ENCODE measurements at places on chromosomes 5 and 9. TPM values are rescaled to one million over a fixed set of nuclear protein-coding genes. Genes with fewer than 3 reads are reported as not detected.
A peak's percentile ranks its signal among the peaks of the same experiment; 100 is the strongest.

The GABRA1 gene
- not detected for total RNA-seq

GRCh38 chr9:90967145-90967538 is 165.5 kb downstream of the SYK start:
- DNase-seq = no peak

- DNase-seq = no peak
Measured at GRCh38 chr5:82160948-82161347, 117.2 kb downstream of the RPS23 start.

The ZNF618 gene
- 60.6 TPM for total RNA-seq

GRCh38 chr9:127202461-127203169 is 62.0 kb upstream of the GARNL3 start:
- no peak for DNase-seq

DNA sequence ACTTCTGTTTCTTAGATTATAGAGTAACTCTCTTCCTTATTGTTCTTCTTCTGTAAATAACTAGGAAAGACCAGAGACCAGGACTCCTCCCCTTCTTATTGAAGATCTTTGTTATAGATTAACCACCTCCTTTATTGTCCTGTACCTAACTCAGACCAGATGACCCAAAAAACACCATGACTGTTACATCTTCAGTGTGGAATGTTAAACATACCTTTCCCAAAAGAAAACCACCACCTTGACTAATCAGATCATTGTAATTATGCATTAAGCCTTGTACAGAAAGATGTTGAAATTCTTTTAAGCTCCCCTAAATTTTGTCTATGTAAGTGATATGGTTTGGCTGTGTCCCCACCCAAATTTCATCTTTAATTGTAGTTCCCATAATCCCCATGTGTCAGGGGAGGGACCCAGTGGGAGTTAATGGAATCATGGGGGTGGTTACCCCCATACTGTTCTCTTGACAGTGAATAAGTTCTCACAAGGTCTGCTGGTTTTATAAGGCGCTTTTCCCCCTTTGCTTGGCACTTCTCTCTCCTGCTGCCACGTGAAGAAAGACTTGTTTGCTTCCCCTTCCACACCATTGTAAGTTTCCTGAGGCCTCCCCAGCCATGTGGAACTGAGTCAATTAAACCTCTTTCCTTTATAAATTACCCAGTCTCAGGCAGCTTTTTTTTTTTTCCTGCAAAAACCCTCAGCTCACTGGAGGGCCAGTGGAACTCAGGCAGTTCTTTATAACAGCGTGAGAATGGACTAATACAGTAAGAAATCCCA is 26.3 kb downstream of the ARSB start:
- DNase-seq = peak; percentile 37

DNA sequence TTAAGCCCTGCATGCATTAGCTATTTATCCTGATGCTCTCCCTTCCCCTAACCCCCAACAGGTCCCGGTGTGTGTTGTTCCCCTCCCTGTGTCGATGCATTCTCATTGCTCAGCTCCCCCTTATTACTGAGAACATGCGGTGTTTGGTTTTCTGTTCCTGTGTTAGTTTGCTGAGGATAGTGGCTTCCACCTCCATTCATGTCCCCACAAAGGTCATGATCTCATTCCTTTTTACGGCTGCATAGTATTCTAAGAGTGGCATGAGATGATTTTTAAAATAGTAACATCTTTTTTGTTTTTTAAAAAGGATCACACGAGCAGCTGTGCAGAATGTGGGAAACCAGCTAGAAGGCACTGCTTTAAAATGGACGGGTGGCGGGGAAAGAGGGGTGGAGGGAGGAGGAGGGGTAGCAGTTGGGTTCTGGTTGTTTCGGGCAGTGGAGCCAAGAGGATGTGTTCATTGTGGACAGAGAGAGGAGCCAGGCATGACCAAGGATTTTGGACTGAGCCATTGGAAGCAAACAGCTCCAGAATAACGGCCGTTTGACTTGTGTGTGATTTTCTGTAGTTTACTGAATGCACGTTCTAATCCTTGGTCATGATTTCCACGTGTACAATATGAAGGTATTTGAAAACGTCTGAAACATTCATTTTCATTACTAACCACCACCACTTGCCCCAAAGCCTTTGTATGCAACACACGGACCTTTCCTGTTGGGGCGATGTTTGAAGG is 1.7 kb upstream of the TENT4A start:
- no peak for DNase-seq

DNA sequence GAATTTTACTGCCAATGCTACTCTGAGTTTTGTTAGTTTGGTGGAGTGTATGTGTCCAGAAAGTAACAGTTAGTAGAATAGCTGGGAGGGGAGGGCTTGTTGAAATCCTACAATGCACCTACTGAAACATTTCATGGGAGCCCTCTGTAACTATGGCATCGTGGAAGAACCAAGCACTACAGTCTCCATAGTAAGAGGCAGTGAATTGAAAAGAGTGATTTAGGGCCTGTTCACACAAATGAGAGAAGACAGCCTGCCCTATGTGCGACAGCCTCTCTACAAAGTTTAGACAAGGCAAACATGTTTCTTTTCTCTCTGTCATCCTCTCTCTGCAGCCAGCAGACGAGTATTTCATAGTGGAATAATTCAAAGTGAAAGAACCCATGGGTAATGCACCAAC is 676.6 kb downstream of the BRINP1 start:
- no peak for DNase-seq

All from endothelial cell of umbilical vein (primary cell).